Fibroblast of mammary gland (primary cell): ENCODE measurements at places on chromosomes 6 and 20.

DNA sequence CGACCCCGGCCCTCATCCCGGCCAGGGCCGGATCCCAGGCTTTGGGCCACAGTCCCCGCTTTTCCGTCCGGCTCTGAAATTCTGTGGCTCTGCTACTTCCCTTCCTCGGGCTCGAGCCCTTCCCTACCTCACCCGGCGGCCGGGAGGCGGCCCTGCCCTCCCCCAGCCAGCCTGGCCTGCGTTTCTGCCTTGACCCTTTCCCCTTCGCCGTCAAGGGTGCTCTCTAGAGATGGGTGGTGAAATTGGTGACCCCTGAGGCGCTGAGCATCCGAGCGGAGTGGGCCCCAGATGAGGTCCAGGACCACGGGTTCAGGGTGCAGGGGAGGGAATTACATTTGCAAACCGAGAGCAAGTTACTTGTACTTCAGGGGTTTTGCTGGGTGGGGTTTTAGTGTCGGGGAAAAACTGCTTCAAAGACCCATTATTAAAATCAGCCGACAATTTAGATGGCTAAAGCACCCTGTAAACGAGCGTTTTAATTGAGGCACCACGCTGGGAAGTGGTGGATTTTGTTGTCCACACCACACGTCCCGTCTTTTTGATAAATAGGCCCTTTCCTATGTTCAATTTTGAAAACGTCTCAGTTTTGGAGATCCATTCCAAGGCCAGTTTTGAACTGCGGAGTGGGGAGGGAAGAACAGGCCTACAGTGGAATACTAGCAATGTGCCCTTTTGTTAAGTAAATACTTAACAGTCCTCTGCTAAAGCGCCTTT lies 9.9 kb downstream of the TFAP2A start:
- DNase-seq: no peak

DNA sequence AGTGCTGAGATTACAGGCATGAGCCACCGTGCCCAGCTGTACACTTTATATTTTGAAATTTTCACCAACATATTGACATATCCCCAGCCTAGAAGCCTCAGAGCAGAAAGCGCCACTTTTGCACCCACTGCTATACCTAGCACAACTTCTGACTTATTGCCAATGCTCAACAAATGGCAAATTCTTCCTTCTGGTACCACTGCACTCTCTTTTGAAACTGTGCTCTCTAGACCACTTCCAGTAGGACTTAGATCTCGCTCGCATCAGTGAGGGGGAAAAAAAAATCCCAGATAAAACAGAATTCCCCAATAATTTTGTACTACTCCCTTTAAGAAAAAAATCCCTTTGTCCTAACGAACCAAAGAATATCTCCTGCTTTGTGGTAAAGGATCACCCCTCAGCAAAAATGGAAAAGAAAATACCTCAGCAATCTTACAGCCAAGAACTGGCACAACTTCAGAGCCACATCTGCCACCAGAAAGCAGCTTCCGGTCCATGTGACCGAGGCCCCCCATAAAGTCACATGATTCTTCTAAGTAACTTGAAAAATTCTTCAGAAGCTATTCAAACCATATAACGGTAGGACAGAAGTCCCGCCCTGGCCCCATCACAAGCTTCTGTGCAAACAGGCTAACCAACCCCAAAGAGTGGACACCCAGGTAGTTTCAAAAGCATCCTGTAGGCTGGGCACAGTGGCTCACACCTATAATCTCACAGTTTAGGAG lies 18.5 kb upstream of the IL17F start:
- DNase-seq: no peak

- no peak for DNase-seq
Observed at GRCh38 chr6:131001945-131002660, 60.9 kb downstream of the EPB41L2 start.

- DNase-seq: no peak
Observed at GRCh38 chr6:36419310-36419709, 23.3 kb downstream of the PXT1 start.

DNA sequence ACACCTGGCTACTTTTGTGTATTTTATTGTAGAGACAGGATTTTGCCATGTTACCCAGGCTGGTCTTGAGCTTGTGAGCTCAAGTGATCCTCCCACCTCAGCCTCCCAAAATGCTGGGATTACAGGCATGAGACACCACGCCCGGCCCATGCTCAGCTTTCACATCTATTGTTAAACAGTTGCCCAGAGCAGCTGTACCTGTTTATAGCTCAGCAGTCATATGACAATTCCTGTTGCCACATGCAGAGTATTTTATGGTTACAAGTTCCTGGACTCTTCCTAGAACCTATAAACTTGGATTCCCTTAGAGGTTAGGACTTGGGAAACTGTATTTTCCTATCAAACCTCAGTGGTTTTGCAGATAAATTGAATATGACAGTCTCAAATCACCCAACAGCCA lies 188.3 kb upstream of the KCNG1 start:
- DNase-seq: no peak

GRCh38 chr20:1163653-1164052 lies 21.1 kb downstream of the TMEM74B start:
- no peak for DNase-seq

- no peak for DNase-seq
Observed at GRCh38 chr6:144315981-144316861, 31.1 kb downstream of the UTRN start.

- no peak for DNase-seq
Observed at GRCh38 chr6:98971303-98971702, 23.6 kb upstream of the FBXL4 start.

GRCh38 chr6:109772883-109773431 lies 81.9 kb downstream of the FIG4 start:
- peak; percentile 57 for DNase-seq
